ENCODE measurements at places on chromosomes 2 and 18.

- no peak for DNase-seq
Observed at GRCh38 chr2:179222076-179222475, 42.6 kb downstream of the SESTD1 start.

DNA sequence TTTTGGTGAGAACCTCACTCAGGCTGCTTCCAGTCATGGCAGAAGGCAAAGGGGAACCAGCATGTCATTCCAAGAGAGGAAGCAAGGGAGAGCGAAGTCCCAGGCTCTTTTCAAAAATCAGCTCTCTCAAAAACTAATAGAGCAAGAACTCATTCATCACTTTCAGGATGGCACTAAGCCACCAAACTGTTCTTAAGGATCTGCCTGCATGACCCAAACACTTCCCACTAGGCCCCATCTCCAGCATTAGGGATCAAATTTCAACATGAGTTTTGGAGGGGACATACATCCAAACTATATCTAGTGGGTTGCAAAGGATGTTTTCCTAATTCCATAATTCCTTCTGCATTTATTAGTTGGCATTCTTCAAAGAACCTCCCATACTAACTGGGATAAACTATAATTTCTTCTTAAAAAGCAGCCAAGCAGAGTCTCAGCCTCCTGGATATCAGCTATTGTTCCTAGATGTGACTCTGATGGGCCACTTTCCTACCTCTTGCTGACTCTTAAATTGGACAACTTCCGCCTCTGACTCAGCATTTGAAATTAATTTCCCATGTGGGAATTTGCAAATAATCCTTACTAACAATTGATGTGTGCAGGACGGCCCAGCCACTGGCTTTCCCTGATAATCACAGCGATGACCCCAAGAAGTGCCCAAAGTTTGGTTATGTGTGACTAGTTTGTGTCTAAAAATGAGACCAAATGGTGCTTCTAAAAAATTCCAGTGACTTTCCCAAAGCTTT lies 5.5 kb upstream of the REV1 start:
- no peak for DNase-seq

DNA sequence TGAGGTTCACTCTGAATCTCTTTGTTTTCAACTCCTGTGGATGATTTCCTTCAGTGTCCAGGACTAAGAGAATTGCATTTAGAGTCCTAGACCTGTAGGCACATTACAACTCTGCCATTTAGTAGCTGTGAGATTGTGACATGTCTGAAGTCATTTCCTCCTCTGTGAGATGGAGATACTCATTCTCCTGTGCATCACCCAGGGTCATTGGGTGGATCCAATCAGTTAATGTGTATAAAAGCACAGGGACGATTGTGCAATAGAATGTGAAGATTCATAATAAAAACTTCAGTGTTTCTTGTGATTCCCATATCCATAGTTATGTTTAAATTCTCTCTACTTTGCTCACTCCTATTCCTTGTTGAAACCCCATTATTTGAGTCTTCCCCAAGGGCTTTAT lies 113.6 kb downstream of the DIS3L2 start:
- no peak for DNase-seq

- no peak for DNase-seq
Observed at GRCh38 chr2:17879913-17880274, 1.4 kb downstream of the KCNS3 start.

DNA sequence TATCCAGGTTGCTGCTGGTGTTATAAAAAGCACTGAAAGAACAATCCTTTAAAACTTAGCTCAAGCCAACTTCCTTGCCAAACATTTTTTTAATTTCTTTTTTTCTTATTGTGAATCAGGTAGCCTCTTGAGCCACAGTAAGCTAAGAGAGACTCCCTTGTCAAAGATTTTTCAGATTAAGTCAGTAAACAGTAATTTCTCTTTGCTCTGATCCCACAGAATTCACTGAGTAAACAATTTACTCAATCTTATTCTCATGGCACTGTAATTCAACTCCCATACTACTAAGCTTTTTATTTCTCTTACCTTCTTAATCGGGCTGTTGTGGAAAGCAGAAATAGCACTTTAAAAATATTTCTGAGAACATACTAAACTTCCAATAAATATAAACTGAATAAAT lies 82.7 kb downstream of the C2orf74 start:
- DNase-seq = no peak

GRCh38 chr2:130385709-130386108 lies 29.9 kb downstream of the PTPN18 start:
- no peak for DNase-seq

DNA sequence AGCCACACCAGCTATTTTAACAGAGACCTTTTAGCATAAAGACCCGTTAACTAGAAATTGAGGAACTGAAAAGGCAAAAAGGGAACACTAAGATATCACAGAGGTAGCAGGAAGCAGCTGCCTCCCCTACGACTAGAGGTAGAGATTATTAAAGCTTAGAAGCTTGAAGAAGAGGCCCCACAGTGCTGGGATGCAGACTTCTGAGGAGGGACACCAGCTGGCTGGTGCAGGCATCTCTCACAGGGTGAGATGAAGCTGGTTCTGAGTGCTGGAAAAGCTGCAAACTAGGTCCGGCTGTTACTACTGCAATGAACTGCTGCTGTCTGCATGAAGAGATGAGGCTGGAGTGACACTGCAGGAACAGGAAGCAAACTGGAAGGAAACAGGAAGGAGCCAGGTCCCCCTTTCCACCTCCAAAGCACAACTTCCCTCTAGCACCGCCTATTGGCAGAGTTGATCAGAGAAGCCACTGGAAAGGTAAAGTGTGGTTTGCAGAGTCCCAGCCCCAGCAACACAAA lies 61.2 kb upstream of the MRPS9 start:
- no peak for DNase-seq

DNA sequence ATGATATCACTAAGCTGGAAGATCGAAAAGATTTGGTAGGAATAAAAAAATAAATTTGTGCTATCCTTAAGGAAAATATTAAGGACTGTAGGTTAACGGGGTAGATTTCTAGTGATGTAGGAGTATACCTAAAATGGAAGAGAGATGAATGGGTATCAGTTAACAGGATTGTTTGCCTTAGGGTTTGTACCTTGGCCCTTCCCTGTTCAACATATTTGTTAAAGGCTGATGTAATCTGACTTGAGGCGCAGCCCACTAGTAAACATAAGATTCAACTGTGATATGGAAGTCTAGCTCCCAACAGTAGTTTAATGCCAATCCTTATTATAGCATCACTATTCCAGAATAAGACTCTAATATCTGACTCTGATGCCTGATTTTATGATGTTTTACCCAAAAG lies 685.2 kb downstream of the DCC start:
- DNase-seq = no peak

DNA sequence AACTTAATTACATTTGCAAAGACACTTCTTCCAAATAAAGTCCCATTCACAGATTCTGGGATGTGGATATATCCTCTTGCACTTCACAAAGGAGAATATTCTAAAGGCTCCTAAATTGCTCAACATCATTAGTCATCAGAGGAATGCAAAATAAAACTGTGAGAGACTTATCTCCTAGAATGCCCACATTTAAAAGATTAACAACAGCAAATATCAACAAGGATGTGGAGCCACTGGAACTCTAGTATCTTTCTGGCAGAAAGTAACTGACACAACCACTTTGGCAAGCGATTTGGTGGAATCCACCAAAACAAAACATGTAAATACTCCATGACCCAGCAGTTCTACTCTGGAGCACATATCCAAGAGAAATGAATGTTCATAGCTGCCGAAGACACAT lies 4.6 kb downstream of the NEU2 start:
- DNase-seq = no peak

DNA sequence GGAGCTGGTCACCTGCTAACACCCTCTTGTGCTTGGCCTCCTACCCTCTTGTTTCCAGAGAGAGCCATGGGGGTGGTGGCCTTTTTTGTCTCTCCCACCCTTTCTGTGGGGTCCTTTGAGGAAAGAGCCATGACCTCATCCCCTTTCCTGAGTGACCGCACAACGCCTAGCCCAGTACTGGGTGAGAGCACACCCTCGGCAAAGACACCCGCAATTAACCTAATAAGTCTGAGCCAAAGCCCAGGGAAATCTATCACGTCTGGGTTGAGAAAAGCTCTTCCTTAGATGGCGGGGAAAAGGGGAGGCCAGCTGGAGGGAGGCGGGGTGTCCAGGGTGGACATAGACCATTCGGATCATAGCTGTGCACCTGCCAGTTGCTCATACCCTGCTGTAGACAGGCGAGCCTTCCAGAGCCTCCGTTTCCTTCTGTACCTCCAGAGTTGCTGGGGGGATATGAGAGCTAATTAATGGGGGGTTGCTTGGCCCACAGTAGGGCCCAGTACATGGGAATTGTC lies 93.7 kb upstream of the MCFD2 start:
- no peak for DNase-seq

- DNase-seq = no peak
Observed at GRCh38 chr2:101267671-101268656, 15.3 kb downstream of the CNOT11 start.

DNA sequence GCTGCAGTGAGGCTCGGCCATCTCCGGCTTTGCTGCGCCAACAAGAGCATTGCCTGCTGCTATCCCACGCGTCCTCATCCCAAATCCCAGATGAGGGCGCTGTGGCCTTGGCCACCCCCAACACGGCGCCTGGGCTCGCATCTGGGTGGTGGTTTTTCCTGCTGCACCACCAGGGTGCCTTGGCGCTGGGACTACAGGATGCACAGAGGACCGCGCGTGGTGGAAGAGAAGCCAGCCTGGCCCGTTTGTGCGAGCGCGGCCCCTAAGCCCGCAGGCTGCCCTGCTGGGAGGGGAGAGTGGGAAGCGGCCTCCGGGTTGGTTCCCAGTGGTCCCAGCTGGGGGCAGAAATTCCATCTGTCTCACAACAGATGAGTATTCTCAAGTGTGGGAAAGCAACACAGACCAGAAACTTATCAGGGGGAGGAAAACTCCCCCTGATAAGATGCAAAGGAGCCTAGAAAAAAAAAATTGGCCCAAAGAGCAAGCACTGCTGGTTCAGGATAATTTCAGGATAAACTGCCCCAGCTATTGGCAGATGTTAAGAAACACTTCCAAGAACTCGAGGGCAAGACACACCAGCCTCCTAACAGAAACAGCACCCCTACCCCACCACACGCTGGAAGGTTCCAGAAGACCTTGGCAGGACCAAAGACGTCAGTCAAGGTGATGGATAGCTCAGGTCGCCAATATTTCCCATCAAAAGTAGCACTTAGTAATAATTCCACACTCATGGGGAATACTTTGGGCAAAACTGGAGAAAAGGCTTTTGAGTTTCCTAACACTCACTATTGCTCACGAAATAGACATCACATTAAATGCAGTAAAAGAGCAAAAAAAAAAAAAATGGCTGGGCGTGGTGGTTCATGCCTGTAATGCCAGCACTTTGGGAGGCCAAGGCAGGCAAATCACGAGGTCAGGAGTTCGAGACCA lies 152.1 kb downstream of the PXDN start:
- DNase-seq = peak; percentile 69

- DNase-seq = no peak
Observed at GRCh38 chr18:22200611-22201225, 31.3 kb downstream of the GATA6 start.

- no peak for DNase-seq
Observed at GRCh38 chr18:9552191-9552590, 62.2 kb downstream of the PPP4R1 start.

DNA sequence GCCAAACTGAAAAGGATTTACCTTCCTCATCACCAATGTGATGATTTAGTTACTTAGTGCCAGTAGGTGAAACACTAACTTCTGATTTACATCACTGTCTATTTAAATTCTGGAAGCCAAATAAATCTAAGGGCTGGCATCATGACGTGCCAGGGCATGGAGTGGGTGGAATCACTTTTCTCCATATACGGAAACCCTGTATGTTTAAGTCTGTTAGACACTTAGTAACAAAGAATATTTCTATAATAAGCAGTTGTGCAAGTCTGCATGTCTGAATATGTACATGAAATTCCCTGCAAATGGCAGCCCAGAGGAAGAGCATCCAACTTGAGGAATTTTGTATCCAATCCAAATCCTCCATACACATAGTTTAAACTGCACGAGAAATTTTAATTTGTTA lies 243.1 kb upstream of the SMAD7 start:
- no peak for DNase-seq

- no peak for DNase-seq
Observed at GRCh38 chr18:58064406-58064998, 20.5 kb downstream of the NEDD4L start.

- no peak for DNase-seq
Observed at GRCh38 chr18:79329786-79330185, 65.9 kb upstream of the NFATC1 start.

- no peak for DNase-seq
Observed at GRCh38 chr2:207937823-207938222, 87.5 kb downstream of the PLEKHM3 start.

- DNase-seq = no peak
Observed at GRCh38 chr2:170433448-170433847, 255.5 kb downstream of the MYO3B start.

DNA sequence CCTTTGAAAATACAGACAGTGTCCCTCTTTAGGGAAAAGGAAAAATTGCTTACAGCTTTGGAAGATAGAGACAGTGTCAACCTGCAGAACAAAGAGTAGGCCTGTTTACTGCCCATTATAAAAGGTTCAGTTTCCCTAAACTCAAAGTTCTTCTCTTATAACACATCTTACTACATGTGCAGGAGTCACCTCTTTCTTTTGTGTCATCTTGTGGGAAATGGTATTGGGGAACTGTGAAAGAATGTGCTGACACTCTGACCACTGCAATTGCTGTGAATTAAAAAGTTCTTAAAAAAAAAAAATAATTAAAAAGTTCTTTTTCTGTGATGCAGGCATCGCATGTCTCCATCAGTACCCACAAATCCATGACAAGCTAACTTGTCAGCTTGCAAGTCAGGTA lies 2.9 kb upstream of the ITGB6 start:
- no peak for DNase-seq

- DNase-seq = no peak
Observed at GRCh38 chr2:211457325-211457724, 900.9 kb downstream of the CPS1 start.

DNA sequence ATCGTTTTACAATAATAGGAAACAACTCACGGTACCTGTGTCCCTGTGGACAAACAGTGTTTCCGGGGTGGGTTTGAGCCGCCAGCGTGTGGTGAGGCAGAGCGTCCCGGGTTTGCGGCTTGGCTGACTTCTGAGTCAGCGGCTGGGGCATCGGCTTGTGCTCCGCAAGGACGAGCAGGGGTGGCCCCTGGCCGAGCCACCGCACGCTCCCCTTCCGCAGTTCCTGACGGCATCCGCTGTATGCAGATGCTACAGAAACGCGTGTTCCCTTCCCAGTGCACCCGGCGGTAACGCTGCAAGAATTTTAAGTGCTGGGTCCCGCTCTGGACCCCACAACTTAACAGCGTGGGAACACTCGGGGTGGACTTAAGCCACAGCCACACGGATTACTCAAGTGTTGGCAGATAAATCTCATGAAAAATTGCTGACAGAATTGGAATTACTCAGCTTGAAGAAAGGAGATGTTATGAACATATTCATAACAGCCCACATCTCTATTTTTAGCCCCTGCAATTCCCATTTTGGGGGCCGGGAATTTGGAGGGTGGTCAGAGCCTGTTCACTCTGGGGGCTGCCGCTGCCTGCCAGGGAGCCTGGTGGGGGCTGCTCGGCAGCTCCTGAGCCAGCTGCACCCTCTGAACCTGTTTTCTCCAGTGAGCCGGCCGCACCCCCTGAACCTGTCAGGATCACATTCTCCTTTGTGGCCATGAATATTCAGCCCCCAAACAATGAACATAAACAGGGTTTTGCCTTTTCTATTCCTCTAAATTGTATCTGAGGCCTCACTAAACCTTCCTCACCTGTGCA lies 12.6 kb upstream of the KCNG2 start:
- no peak for DNase-seq

Measured in SK-N-DZ (cell line).